ENCODE measurements at places on chromosomes 1 and 21.

DNA sequence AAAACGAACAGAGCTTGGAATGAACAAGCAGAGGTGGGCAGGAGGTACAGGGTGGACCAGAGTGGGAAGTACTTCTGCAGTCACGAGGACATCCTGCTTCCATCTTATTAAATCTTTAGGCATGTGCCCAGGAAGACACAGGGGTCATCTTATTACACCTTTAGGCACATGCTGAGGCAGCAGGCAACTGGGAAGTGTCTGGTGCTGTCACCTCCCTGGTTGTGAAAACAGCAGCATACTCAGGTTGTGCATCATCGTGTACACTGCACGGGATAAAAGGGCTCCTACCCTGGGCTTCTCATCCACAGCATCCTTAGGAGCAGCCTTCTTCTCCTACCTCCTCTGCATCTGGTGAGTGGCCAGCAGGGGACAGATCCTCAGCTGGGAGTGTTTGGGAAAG lies at the start of gene LCE3C:
LCE3C (plus strand) TSS at position 301 of the 400 bp plus-strand sequence. CDS start 498 bp downstream, outside the sequence.
- no peak for DNase-seq

DNA sequence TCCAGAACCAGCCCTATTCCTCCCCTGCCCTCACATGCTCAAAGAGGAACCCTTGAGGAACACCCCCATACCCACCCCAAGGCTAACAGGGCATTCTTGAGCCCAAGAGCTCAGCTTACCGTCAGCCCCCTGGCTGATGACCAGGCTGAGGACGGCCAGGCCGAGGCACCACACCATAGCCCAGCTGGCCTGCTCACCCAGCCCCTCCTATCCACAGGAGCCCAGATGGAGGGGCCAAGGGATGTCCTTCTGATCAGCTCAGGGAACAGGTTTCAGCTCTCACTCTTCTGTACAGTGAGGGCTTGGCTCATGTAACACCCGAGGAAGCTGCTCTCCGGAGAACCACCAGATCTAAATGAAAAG lies 2.2 kb downstream of the IGSF9 start:
- DNase-seq, result no peak

DNA sequence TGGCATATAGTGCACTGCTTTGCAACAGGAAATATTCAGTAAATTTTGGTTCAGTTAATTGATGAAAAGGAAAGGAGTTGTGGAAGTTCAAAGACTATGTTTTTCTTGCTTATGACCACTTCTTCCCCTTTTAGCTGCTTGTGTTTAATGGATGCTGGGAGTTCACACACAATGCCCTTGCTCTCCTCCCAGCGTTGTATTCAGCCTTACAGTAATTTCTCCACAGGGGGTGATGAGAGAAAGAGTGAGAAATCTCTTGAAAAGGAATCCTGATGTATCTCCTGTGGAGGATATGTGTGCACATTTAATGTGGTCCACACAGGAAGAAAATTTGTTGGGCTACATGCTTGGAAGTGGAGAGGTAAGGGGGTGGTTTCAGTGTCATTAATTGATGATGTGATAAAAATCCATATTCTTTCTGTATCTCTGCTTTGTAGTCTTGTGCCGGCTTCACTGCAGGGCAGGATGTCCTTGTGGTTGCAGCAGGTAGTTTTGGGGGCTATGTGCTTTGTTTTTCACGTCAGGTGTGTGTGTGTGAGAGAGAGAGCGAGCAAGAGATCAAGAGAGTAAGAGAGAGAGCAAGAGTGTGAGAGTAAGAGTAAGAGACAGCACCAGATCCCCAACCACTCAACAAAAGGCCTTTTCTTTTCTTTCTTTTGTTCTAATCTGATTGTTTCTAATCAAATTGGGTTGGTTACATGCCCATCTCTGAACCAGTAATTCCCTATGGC lies 204.4 kb downstream of the RWDD3 start:
- DNase-seq, result no peak

DNA sequence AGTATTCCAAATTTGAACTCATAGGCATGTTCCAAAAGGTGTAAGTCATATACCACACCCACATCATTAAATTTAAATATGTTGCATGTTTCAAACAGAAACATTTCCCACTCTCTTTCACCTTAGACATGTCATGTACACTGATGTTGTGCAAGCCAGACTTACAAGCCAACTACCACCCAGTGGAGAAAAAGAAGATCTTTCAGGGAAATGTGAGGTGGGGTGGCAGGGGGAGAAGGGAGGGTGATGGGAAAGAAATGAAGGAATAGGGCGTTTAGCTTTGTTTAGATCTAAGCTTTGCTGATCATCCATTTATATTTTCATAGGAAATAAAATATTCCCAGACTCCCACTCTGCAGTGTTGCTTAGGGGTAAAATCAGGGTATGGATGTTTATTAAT lies 1.6 kb downstream of the NEGR1 start:
- DNase-seq, result no peak

GRCh38 chr1:22877112-22877915 lies 95.4 kb downstream of the LACTBL1 start:
- DNase-seq, result no peak

GRCh38 chr1:203289982-203290260 lies 15.4 kb upstream of the BTG2 start:
- DNase-seq, result no peak

DNA sequence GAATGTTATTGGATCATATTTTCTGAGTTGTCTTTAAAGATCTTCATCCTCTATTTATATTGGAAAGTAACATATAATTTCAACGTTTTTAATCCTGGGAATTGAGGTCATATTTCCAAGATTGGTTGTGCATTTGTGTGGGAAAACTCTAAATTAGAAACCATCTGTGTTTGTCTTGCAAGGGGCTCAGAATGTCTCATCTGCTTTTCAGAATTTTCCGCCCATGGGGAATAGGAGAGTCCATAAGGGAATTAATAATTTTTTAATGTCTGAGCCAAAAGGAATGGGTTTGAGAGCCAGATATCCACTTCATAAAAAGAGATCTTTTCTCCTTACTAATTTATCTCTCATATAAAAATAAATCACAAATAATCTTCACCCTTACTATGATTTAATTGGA lies 84.8 kb upstream of the MAP1LC3C start:
- DNase-seq, result no peak

GRCh38 chr1:6249739-6250689 lies 6.0 kb downstream of the HES3 start:
- DNase-seq, result no peak

DNA sequence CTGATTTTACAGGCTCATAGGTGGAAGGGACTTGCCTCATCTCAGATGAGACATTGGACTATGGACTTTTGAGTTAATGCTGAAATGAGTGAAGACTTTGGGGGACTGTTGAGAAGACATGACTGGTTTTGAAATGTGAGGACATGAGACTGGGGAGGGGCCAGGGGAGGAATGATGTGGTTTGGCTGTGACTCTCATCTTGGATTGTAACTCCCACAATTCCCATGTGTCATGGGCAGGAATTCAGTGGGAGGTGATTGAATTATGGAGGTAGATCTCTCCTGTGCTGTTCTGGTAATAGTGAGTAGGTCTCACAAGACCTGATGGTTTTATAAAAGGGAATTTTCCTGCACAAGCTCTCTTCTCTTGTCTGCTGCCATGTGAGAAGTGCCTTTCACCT lies 20.8 kb downstream of the SCYL3 start:
- no peak for DNase-seq

- peak; percentile 87 for DNase-seq
Measured at GRCh38 chr21:25487046-25487594, 120.2 kb downstream of the MRPL39 start.

- DNase-seq, result no peak
Measured at GRCh38 chr21:29481081-29481480, 182.4 kb downstream of the BACH1 start.

GRCh38 chr21:45997205-45997494 lies 15.6 kb downstream of the COL6A1 start:
- DNase-seq, result no peak

- DNase-seq, result no peak
Measured at GRCh38 chr21:41600961-41601572, 93.1 kb upstream of the TMPRSS2 start.

GRCh38 chr21:41682719-41683179 lies 84.1 kb downstream of the RIPK4 start:
- no peak for DNase-seq

GRCh38 chr1:159091607-159092031 lies 15.1 kb upstream of the AIM2 start:
- peak; percentile 66 for DNase-seq

DNA sequence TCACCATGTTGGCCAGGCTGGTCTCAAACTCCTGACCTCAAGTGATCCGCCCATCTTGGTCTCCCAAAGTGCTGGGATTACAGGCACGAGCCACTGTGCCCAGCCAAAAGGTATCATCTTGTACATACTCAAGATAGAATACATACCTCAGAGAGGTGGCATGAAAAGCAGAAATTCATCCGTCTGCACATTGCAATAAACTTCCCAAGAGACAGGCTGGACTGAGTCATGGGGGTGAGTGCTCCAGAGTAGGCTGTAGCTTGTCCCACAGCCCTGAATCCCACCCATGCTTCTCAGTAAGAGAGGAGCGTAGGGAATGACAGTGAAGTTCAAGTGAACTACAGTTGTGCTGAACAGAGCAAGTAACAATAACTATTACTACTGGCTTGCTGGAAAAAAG lies 19.7 kb downstream of the TOR3A start:
- DNase-seq, result no peak

GRCh38 chr1:67575861-67576260 lies 109.1 kb upstream of the GADD45A start:
- no peak for DNase-seq

- DNase-seq, result no peak
Measured at GRCh38 chr1:156551869-156552268, 20.5 kb downstream of the IQGAP3 start.

GRCh38 chr1:243946946-243947345 lies 96.9 kb upstream of the AKT3 start:
- DNase-seq, result peak; percentile 34

- DNase-seq, result no peak
Measured at GRCh38 chr1:212124690-212125582, 89.4 kb downstream of the DTL start.

GRCh38 chr1:57116871-57117270 lies 151.1 kb upstream of the C8B start:
- no peak for DNase-seq

DNA sequence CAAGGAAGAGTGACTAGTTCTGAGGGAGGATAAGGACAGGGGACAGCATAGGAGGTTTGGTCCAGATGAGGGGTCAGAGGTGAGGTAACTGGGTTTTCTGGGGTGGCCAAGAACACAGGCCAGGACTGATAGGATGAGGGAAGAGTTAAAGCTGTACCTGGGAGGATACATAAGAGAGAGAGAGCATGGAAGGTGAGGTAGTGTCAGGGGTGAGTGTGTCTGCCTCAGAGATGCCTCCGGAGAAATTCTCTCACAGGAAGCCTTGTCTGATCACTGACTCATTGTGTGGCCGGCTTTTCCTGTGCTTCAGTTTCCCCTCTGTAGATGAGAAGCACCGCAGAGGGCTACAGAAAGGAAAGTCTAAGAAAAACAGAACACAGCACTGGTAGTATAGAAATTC lies 40.2 kb downstream of the FASLG start:
- DNase-seq, result peak; percentile 92

GRCh38 chr21:45317398-45318145 lies 29.9 kb upstream of the POFUT2 start:
- no peak for DNase-seq
